ENCODE measurements at places on chromosomes 2 and 18.

DNA sequence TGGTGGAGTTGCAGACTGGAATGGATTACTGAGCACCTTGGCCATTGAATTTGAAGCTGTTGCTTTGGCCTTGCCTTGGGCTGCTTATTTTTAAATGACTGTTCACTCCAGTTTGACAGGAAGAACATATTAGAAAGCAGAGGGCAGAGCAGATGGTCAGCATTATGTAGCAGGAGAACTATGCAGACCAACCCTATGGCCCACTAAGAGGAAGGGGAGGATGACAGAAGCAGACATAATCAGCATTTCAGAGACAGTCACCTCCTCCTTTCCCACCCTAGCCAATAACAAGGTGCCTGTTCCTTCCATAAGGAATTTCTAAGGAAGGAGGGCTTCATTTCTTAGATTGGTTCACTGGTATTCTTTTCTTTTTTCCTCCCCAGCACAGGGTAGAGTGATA, 2.4 kb downstream of the CHRNA1 start:
- no peak for DNase-seq

DNA sequence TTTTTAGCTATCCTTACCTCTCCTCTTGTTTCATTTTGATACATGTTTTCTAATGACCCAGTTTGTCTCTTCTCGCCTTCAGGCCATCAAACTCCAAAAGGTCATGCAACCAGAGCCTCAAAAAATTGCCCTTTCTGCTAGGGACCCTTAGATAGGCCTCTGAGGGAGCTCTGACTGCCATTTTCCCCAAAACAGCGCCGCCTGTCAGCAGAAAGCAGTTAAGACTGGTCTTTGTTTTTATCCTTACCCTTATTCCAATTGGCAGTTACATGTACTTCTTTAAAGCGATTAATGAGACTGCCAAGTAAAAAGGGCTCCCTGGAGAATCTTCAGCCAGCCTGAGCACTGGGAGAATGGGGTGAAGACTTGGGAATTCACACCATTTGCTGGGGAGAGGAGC, 55.1 kb upstream of the RIT2 start:
- no peak for DNase-seq

- DNase-seq: no peak
Measured at GRCh38 chr18:12282442-12283039, 25.5 kb upstream of the TUBB6 start.

DNA sequence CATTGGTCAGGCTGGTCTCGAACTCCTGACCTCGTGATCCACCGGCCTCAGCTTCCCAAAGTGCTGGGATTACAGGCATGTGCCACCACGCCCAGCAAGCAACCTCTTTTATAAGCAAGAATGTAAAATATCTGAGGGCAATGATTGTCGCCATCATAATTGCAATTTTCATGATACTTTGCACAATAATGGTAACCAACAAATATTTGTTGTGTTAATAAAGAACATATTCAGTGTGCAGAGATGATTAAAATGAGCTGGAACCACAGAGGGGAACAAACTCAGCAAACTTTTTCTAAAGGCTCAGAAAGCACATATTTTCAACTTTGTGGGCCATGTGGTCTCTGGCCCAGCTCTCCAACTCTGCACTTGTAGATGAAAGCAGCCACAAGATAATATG, 115.2 kb upstream of the SIX2 start:
- DNase-seq: no peak

DNA sequence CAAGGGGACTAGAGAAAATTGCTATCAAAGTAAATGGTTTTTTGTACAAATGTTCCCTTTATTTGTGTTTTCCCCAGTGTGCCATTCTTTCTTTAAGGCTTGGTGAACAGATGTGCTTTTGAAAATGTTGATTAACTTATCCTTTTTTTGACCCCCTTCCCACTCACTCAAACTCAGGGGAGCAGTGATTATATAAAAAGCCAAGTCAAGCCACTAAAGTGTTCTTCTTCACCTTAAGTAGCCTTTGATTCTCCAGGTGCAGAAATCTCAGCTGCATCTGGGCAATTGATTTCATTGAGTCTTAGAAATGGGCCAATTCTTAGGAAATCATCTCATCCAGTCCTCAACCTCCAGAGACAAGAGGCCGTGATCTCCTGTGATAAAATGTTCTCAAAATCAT, 107.6 kb downstream of the NRP2 start:
- DNase-seq: no peak

DNA sequence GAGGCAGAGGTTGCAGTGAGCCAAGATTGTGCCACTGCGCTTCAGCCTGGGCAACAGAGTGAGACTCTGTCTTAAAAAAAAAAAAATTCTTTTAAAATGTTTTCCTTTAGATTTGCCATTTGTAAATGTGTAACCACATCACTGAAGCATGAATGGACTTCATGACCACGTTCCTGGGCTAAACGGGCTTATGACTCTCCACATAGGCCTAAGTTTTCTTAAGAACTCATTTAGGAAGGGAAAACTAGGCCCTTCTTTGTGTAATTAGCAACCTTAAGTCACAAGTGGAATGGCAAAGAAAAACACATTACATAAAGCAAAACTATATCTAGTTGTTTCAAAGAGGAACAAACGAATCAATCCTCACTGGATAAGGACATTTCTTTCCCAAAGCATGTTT, 99.5 kb downstream of the MEIS1 start:
- no peak for DNase-seq

DNA sequence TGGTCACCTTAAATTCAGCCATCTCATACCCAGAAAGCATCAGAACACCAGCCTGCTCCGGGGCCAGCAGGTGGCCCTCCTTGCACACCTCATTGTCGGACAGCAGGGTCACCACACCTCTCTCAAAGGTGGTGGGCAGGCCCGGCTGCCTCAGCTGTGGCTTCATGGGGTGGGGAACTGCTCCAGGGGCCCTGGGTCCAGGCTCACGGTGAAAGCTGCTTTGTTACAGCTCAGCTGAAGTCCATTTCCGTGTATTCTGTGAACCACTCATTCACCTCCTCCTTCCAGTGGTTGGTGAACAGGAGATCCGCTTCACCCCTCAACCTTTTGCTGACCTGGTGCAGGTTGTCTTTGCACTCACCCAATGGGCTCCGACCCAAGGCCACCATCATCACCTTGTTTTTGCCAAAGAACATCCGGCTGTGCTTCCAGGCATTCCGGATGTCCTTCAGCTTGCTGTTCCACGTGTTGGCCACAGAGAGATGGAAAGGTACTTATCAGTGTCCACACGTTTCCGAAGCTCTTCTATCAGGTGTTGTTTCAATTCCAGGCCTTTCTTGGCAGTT, 78.6 kb upstream of the LDLRAD4 start:
- no peak for DNase-seq

- DNase-seq: no peak
Measured at GRCh38 chr2:11597538-11598225, 63.8 kb downstream of the GREB1 start.

DNA sequence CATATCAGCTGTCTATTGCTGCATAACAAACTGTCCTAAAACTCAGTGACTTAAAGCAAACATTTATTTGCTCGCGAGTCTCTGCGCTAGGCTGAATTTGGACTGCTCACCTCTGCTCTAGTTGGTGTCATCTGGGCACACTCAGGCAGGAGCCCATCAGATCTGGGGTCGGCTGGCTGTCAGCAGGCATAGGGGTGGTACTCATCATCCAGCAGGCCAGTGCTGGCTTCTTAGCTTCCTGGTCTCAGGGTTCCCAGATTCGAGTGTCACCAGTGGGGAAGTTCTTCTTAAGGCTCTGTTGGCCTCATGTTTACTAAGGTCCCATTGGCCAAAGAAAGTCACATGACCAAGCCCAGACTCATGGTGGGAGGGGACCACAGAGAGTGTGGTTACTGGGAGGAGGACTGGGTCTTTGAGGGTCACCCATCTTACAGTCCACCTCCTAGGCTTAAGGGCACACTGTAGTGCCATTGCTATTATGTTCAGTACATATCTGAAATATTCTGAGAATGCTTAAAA, 71.6 kb upstream of the ATG16L1 start:
- no peak for DNase-seq

- no peak for DNase-seq
Measured at GRCh38 chr18:23995180-23995579, 19.4 kb upstream of the TTC39C start.

- no peak for DNase-seq
Measured at GRCh38 chr18:13521418-13521817, 204.9 kb downstream of the FAM210A start.

GRCh38 chr2:110659248-110659647, 18.6 kb downstream of the BUB1 start:
- DNase-seq: no peak

GRCh38 chr18:7871560-7872456, 304.7 kb downstream of the PTPRM start:
- no peak for DNase-seq

DNA sequence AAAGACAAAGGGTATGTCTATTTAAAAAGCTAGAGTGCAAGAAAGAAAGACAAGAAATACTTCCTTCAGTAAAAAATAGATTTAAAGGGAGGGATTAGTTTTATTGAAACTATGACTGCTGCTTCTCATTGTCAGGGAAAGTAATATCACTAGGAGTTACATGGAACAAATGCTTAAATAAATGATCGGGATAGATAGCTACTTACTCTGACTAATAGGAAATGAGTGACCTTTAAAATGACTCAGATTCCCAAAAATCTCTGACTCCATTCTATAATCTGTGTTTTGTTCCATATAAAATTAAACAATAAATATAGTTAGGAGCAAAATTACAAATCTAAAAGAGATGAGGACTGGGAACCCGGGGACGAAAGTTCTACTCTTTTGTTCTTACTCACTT, 669.3 kb downstream of the NR4A2 start:
- no peak for DNase-seq

DNA sequence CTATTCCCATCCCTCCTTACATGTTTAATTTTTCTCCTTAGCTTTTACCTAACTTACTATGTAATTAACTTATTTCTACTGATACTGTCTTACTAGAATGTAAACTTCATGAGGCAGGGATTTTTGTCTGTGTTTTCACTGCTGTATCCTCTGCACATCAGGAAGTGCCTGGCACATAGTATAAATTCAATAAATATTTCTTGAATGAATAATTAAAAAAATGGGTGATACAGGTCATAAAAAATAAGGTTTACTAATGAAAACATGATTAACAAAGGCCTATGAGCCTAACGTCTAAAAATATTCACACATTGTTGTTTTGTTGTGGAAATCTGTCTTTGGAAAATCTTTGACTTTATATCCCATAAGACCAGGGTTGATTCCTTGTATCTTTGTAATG, 4.5 kb downstream of the RBKS start:
- DNase-seq: no peak

GRCh38 chr18:14940735-14941134, 192.8 kb downstream of the ANKRD30B start:
- no peak for DNase-seq

GRCh38 chr2:231665245-231666170, 42.8 kb upstream of the PTMA start:
- no peak for DNase-seq

- no peak for DNase-seq
Measured at GRCh38 chr2:43318791-43319190, 92.4 kb upstream of the ZFP36L2 start.

Data from GM19239 (cell line).